ENCODE measurements at places on chromosomes 12 and 14. TPM values are rescaled to one million over a fixed set of nuclear protein-coding genes. Genes with fewer than 3 reads are reported as not detected.

- DNase-seq = no peak
These were observed 87.0 kb downstream of the FOXN4 start for GRCh38 chr12:109222062-109222461.

GRCh38 chr14:101286271-101287018 lies 274.9 kb upstream of the DIO3 start:
- DNase-seq = no peak

DNA sequence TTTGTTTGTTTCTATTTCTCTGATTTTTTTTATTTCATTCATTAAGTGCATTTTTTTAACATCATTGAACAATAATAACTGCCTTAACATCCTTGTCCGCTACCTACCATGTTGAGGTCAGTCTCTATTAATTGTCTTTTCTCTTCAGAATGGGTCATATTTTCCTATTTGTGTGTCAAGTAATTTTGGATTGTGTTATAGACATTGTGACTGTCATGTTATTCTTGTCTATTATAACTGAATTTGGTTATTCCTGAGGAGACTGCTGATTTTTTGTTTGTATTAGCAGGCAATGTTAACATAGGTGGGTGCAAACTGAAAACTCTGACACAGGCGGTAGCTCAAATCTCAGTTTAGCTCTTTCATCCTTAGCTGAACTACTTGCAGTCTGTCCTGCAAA lies 169.9 kb downstream of the DICER1 start:
- no peak for DNase-seq

FSCB gene
- total RNA-seq = not detected

UBE3B gene
- total RNA-seq = 28.7 TPM

CBLN3 gene
- total RNA-seq = 3.3 TPM
